Activated CD8-positive, alpha-beta memory T cell treated with anti-CD3 and anti-CD28 coated beads, Interleukin-2, amount 10 ng/mL, durations not matched to agents 7 days and 5 days (primary cell): ENCODE measurements at places on chromosomes 16 and 17. TPM values are rescaled to one million over a fixed set of nuclear protein-coding genes. Genes with fewer than 3 reads are reported as not detected.

- no peak for DNase-seq
Observed at GRCh38 chr17:74635418-74635817, 11.9 kb upstream of the CD300E start.

GRCh38 chr16:54936201-54936978 is 5.7 kb downstream of the IRX5 start:
- DNase-seq: no peak

DNA sequence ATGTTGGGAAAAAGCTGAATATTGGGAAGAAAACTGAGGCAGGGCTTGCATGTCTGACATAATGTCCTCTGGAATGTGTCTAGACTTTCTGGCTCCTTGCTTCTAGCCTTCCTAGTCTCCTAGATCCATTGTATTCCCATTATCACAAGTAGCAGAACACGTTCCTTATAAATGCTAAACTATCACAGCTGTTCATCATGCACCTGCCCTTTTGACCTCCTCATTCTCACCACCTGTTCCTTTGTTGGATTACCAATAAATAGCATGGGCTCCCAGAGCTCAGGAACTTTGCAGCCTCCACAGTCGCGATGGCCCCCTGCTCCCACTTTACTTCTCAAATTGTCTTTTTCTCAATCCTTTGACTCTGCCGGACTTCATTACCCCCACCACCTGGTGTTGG is 49.7 kb downstream of the ACSM1 start:
- no peak for DNase-seq

Gene KRTAP9-8
- total RNA-seq: not detected

Gene GAS2L2
- total RNA-seq: not detected

Gene TMEM100
- total RNA-seq: not detected
